Islet precursor cell (in vitro differentiated cells): ENCODE measurements at places on chromosomes 13 and 19.

GRCh38 chr19:3663838-3664237 lies 36.4 kb downstream of the PIP5K1C start:
- no peak for DNase-seq

GRCh38 chr19:1942078-1942933 lies 1.3 kb downstream of the CSNK1G2 start:
- peak; percentile 95 for DNase-seq

DNA sequence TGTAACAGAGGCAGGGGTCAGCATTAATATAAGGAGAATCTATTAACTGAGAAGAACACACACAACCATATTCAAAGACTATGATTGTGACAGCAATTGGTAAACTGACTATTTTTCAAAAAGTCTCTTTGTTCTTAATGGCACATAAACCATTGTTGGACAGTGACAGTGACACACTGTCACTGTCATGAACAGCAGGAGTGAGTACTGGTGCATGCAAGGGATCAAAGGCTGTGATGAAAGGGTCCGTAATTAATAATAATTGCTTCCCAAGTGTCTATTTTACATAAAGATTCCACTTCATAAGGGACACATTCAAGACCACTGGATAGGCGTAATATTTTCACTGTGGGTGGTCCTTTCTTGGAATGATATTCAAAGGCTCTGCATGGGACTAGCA lies 50.7 kb downstream of the LHFPL6 start:
- DNase-seq, result no peak

DNA sequence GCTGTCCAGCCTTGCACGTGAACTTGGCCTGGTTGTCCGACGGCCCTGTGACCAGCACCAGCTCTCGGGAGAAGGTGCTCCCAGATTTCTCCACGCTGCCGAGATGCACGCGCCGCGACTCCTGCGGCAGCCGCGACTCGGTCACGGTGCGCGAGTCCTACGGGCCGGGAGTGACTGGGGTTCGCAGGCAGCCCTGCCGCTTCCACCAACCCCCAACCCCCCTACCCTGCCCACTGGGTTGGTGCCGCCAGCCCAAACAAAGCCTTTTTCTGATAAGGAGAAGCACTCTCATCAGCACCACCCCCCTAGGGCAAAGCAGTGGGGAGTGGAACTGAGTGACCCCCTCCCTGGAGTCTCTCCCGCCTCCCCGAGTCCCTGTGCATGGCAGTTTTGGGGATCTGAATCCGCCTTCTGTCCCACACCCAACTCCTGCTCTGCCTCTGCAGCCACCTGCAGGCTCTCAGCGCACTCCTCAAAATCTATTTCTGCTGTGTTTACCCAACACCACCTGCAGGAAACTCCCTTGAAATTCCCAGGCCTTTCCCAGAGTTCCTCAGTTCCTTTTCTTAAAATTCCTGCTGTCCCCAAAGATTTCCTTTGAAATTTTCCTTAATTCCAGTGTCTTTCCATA lies 6.2 kb downstream of the NPHS1 start:
- DNase-seq, result no peak

DNA sequence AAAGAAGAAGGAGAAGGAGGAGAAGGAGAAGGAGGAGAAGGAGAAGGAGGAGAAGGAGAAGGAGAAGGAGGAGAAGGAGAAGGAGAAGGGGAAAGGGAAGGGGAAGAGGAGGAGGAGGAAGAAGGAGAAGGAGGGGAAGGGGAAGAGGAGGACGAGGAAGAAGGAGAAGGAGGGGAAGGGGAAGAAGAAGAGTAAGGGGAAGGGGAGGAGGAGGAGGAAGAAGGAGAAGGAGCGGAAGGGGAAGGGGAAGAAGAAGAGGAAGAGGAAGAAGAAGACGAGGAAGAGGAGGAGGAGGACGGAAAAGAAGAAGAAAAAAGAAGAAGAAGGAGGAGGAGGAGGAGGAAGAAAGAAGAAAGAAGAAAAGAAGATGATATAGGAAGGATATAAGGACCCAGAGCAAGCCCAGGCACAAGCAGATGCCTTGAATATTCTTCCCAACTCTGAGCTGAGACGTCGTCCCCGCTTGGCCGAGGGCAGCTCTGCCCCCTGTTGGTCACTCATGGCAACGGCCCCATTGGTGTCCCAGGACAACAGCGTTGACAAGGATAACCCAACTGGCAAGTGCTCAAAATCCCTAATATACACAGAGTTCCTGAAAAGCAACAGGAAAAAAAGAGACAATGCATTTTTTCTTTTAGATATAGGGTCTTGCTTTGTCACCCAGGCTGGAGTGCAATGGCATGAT lies 30.6 kb upstream of the IGSF23 start:
- peak; percentile 70 for DNase-seq

- DNase-seq, result peak; percentile 82
Observed at GRCh38 chr13:98475522-98475921, 101.4 kb downstream of the STK24 start.
